Myocyte (in vitro differentiated cells): ENCODE measurements at places on chromosomes 6 and 20. TPM values are rescaled to one million over a fixed set of nuclear protein-coding genes. Genes with fewer than 3 reads are reported as not detected.

The EDN1 gene
- 0.16 and 0.29 TPM in 2 replicates for total RNA-seq

The SLC22A2 gene
- not detected in 2 replicates for total RNA-seq

The ESR1 gene
- 0.72 and 0.83 TPM in 2 replicates for total RNA-seq

The SPATA2 gene
- total RNA-seq: 4.1 and 4.8 TPM in 2 replicates

The CD109 gene
- total RNA-seq: 32.3 and 49.0 TPM in 2 replicates

The LY6G6D gene
- total RNA-seq: not detected in 2 replicates

The FOXQ1 gene
- total RNA-seq: not detected in 2 replicates

The RAET1L gene
- total RNA-seq: not detected in 2 replicates

The CAGE1 gene
- not detected in 2 replicates for total RNA-seq

The KHDC1L gene
- not detected in 2 replicates for total RNA-seq

The ACTL10 gene
- 0.10 TPM in 1 of 2 replicates, not detected in the other for total RNA-seq

The ZSCAN31 gene
- total RNA-seq: 12.5 and 13.2 TPM in 2 replicates

The DEFB124 gene
- not detected in 2 replicates for total RNA-seq

The RAB32 gene
- 36.7 and 43.3 TPM in 2 replicates for total RNA-seq

The ZNF335 gene
- 14.7 and 15.2 TPM in 2 replicates for total RNA-seq

The MLN gene
- total RNA-seq: not detected in 2 replicates

The C6orf15 gene
- total RNA-seq: 1.2 and 2.4 TPM in 2 replicates

The BPIFA1 gene
- not detected in 2 replicates for total RNA-seq

The EEF1A2 gene
- total RNA-seq: 456 and 555 TPM in 2 replicates

The AHCY gene
- total RNA-seq: 161 and 173 TPM in 2 replicates

The PLCB1 gene
- 0.26 and 0.29 TPM in 2 replicates for total RNA-seq

The HSPA12B gene
- total RNA-seq: not detected in 2 replicates

The ADGRG6 gene
- 1.2 and 1.4 TPM in 2 replicates for total RNA-seq

The ADGRF5 gene
- 0.03 TPM in 1 of 2 replicates, not detected in the other for total RNA-seq

The SGK2 gene
- total RNA-seq: 0.19 and 1.7 TPM in 2 replicates

The SFT2D1 gene
- 28.8 and 38.1 TPM in 2 replicates for total RNA-seq

The THBD gene
- total RNA-seq: 14.2 and 17.9 TPM in 2 replicates

The CDH22 gene
- not detected in 2 replicates for total RNA-seq

The BPIFB2 gene
- not detected in 2 replicates for total RNA-seq

The MAFB gene
- 0.37 and 0.78 TPM in 2 replicates for total RNA-seq

The TRIM31 gene
- total RNA-seq: not detected in 2 replicates

The TXLNB gene
- total RNA-seq: 65.8 and 77.7 TPM in 2 replicates

The BICRAL gene
- 4.3 and 4.7 TPM in 2 replicates for total RNA-seq

The PRSS35 gene
- total RNA-seq: 0.43 and 1.3 TPM in 2 replicates

The MDN1 gene
- 21.9 and 25.8 TPM in 2 replicates for total RNA-seq

The HIVEP2 gene
- total RNA-seq: 17.2 and 18.1 TPM in 2 replicates

The SLC17A9 gene
- total RNA-seq: 0.16 TPM in 1 of 2 replicates, not detected in the other
